ENCODE measurements at places on chromosomes 16 and 17.

DNA sequence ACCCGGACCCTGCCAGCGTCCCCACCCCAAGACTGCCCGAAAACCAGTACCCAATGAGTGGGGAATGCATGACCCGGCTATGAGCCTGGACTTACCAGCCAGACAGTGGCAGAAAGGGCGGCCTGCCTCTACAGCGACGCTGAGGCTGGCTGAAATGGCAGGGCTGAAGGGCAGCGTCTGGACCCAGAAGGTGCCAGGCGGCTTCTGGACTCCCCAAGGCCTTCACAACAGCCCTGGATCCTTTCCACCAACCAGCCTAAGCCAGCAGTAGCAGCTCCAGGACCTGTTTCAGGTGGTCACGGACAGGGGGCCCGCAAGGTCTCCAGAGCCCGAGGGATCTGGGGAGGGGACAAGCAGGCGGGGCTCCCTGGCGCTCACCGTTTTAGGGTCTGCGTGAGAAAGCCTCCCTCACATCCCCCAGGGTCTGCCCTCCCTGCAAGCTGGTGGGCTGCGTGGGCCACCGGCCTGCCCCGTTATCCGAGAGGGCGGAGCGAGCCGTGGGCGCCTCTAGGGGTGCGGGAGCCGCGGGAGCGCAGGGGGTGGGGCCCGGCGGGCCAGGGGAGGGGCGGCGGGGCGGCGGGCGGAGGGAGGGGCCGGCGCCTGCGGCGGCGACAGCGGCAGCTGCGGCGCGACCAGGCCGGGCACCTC is at the start of gene RIPOR1:
Gene RIPOR1, plus strand, starts transcription at position 608 of the 648 bp plus-strand sequence. CDS start 9,618 bp downstream, outside the sequence.
- no peak for DNase-seq

DNA sequence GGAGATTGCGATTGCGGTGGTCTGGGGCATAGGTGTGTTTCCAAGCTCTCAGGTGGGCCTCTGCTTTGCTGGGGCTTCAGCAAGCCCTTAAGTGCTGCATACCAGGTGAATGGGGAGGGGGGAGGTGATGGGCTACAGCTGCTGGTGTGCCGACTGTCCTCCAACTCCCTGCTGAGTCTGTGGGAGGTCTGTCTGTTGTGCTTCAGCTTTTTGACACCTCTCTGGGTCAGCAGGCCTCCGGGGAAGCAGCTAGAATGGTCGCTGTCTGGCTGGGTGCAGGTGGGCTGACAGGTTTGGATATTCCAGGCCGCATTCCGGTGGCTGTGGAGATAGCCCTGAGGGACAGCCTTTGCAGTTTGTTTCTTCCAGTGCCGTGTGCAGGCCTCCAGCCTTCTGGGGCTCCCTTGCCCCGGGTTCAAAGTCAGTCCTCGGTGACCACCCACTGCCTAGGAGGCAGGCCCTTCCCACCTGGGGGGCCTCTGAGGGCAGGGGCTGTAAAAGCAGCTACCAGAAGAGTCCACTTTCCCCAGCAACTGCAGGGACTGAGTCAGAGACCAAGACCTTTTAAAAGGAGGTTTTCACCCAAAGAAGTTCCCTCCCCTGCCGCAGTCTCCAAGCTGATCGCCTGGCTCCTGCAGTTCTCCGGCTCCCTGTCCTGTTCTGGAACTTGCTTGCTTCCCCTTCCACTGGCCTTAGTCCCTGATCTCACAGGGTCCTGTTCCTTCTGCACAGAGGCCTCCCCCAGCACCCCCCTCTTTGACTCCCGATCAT is 2.0 kb upstream of the TTYH2 start:
- no peak for DNase-seq

DNA sequence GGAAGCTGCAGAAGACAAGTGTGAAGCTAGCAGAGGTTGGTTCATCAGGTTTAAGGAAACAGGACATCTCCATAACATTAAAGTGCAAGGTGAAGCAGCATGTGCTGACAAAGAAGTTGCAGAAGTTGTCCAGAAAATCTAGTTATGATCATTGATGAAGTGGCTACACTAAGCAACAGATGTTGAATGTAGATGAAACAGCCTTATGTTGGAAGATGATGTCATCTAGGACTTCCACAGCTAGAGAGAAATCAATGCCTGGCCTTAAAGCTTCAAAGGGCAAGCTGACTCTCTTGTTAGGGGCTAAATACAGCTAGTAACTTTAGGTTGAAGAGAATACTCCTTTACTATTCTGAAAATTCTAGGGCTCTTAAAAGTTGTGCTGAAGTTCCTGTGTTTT is 340.2 kb upstream of the SOX9 start:
- no peak for DNase-seq

DNA sequence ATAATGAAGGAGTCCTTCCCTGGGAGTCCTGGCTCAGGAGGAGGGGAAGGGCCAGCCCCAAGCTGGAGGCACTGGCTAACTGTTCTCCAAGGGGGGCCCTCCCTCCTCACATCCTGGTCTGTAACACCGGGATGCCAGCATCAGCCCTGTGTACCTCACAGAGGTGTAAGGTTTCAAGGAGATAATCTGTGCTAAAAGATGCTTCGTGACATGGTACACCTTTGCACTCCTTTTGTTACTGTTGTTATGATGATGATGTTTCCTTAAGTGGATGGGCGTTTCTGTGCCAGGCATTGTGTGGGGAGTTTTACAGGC is 236.7 kb upstream of the TNRC6C start:
- no peak for DNase-seq

- DNase-seq: no peak
Observed at GRCh38 chr17:34895383-34895782, 65.9 kb downstream of the CCT6B start.

DNA sequence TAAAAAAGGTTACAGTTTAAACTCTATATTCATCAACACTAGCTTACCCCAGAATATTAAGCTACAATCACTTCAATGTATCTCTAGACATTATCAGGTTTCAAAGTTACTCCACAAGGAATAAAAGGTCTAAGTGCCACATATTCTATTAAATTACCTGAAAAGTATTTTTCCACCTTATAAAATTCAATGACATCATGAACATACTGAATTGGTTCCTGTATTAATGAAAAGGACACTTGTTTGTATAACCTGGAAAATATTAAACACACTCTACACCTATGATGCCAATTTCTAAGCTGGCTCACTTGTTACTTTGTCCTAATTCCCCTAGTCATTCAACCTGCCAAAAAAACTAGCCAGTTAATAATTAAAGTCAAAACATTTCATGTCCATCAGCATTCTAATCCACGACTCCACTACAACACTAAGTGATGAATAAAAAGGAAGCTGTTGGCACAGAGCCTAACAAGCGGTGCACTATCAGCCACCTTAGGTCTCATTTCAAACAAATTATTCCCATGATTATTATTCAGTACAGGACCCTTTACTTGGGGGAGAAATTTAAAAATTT is 12.2 kb downstream of the MED13 start:
- no peak for DNase-seq

DNA sequence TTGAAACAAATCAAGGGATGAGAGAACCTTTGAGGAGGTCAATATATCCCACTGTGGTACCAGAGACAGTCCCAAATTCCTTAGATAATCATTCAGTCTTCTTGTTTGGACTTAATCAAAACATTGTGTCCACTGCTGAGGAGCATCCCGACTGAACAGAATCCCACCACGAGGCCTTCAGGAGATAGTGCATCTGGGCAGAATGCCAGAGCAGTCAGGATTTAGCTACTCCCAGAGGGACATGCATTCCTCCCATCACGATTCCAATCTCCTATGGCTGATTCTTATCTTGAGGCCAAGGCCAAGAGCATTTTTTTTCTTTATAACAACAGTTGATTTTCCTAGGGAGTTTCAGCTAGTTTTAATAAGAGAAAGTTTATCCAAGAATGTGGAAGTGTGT is 87.4 kb upstream of the COX10 start:
- no peak for DNase-seq

- peak; percentile 81 for DNase-seq
Observed at GRCh38 chr17:78038748-78039288, 80.3 kb downstream of the TNRC6C start.

DNA sequence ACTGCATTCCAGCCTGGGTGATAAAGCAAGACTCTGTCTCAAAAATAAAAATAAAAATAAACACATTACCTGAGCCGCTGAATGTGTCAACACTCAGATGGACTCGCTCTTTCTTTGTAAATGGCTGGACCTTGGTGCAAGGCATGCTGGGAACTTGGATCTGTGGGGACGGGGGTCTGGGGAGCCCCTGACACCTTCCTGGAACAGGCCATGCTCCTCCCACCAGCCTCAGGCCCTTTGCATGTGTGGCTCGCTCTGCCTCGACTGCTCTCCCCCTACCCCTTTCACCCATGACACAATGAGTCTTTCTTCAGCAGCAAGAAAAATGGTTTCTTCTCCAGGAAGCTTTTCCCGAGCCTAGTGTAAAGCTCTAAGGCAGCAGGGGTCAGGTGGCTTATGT is 94.0 kb upstream of the CDH5 start:
- no peak for DNase-seq

GRCh38 chr16:84841787-84842300 is 22.1 kb downstream of the CRISPLD2 start:
- peak; percentile 87 for DNase-seq

- no peak for DNase-seq
Observed at GRCh38 chr17:17994271-17995069, 21.8 kb downstream of the DRC3 start.

DNA sequence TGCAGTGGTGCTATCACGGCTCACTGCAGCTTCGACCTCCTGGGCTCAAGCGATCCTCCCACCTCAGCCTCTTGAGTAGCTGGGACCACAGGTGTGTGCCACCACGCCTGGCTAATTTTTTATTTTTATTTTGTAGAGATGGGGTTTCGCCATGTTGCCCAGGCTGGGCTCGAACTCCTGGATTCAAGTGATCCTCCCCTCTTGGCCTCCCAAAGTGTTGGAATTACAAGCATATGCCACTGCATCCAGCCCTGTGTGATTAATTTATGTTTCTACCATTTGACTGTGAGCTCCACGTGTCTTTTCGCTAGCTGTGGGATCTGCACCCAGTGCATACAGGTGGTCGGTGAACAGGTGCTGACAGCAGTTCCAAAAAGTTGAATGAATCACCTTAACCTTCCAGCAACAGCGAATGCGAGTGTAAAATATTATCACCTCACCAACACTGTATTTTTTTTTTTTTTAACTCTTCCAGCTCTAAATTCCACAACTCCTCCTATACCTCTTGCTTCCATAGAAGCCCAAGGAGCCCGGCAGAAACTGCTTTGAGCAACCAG is 484 bp upstream of the NUDT7 start:
- no peak for DNase-seq

- DNase-seq: no peak
Observed at GRCh38 chr17:67044016-67044772, at the start of gene CACNG1. Gene CACNG1 (plus strand): TSS chr17:67044554. CDS start chr17:67044661, 107 bp downstream.

DNA sequence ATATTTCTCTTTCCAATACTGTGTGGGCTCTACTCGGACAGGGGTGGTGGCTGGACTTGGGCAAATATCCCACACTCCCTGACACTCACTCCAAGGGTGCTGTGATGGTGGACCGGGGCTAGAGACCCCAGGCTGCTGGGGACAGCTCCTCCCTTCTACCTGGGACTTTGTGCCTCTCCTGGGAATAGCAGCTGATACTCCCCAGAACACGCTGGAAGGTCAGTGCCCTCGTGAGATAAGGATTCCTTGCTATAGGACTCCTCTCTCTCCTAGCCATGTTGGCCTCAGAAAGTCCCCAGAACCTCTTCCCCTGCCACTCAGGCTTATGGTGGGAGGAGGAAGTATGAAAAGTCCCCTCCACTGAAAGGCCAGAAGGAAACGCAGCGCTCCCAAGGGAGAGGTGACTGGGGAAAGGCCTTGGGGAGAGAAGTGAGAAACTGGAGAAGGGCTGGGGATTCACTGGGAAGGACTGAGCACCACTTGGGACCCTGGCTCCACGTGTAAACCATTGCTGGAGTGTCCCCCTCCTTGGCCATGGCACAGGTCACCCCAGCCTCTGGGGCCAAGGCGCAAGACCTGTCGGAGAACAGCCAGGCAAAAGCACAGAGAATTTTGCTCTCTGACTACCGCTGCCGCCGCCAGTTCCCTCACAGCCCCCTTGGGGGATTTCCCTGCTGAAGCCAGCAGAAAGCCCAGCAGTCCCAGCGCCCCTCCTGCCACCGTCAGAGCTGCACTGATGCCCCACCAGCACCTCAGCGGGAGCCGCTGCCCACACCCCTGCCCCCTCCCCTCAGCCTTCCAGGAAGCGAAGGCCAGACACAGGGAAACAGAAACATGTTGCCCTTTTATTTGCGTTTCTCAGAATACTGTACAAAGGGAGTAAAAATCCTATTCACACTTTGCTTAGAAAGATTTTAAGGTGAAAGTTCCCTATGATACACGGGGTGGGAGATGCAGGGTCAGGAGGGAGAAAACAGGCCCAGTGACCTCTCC is 2.1 kb upstream of the GSDMB start:
- no peak for DNase-seq

DNA sequence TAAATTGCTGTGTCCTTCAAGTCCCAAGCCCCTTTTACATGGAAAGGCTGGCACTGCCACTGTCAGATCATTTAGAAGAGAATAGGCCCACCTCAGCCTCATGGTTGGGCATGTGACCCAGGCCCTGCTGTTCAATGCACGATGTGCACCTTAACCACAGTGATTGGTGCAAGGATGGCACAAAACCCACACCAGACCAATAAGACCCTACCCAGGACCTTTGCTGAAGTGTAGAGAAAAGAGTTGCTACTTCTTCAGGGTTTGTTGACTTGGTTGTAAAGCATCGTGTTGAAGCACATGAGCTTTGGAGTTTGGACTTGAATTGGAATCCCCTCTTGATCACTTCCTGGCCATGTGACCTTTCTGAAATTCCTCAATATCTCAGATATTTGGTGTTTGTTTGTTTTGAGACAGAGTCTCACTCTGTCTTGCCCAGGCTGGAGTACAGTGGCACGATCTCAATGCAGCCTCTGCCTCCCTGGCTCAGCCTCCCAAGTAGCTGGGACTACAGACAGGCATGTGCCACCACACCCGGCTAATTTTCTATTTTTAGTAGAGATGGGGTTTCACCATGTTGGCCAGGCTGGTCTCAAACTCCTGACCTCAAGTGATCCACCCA is 24.8 kb downstream of the DNAJA2 start:
- no peak for DNase-seq

DNA sequence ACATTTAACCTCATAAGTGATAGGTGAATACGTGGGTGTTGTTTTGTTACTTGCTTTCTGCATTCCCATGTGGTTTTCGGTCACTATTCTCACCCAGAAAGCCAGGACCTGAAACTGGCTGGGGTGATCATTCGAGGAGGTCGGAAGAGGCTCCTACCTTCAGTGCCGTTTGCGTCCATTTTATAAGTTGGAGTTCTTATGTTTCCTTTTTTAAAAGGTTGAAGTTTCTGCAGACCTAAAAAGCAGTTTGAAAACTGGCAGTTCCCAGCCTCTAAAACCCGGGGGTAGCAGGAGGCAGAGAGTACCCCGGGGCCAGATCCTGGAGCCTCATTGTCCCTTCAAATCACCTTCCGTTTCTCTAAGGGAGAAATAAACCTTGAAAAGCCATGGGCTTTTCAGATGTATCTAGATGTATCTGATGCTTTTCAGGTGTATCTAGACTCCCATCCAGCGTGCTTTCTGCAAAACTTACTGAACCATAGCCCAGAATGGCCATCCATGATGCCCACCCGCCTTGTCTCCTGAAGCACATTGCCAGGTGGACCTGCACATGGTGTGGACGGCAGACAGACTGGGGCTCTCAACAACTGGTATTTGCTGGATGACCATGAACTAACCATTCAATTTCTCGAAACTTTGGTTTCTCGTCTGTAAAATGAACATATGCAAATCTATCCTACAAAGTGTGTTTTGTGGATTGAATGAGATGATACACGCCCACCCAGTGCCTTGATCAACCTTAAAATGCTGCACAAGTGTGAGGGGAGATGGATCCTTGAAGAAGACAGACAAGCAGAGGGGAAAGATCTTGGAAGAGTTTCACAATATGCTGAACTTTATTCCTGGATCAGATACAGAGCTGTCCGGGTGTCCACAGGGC is 1.3 kb downstream of the NLRC5 start:
- DNase-seq: no peak

- no peak for DNase-seq
Observed at GRCh38 chr16:71467810-71468209, 5.8 kb upstream of the ZNF23 start.

All from DMS153 (cell line).